Breast epithelium (tissue), 4 donors: ENCODE measurements at places on chromosomes 7 and 10. TPM values are rescaled to one million over a fixed set of nuclear protein-coding genes. Genes with fewer than 3 reads are reported as not detected.

Gene TDRD1
- total RNA-seq, result 0.73 TPM

Gene AKR1C4
- total RNA-seq, result not detected

Gene COL1A2
- total RNA-seq, result 94.5 TPM

GRCh38 chr10:104321226-104321625 lies 17.0 kb downstream of the ITPRIP start:
- DNase-seq, result no peak
- no peak overlapping the region for H3K27ac ChIP-seq
- H3K27me3 ChIP-seq, result no peaks in the 10 kb centered on the region
- H3K36me3 ChIP-seq, result no peaks in the 10 kb centered on the region
- H3K4me1 ChIP-seq, result peaks cover 7% of the 10 kb centered on the region
- H3K4me3 ChIP-seq, result no peak overlapping the region

DNA sequence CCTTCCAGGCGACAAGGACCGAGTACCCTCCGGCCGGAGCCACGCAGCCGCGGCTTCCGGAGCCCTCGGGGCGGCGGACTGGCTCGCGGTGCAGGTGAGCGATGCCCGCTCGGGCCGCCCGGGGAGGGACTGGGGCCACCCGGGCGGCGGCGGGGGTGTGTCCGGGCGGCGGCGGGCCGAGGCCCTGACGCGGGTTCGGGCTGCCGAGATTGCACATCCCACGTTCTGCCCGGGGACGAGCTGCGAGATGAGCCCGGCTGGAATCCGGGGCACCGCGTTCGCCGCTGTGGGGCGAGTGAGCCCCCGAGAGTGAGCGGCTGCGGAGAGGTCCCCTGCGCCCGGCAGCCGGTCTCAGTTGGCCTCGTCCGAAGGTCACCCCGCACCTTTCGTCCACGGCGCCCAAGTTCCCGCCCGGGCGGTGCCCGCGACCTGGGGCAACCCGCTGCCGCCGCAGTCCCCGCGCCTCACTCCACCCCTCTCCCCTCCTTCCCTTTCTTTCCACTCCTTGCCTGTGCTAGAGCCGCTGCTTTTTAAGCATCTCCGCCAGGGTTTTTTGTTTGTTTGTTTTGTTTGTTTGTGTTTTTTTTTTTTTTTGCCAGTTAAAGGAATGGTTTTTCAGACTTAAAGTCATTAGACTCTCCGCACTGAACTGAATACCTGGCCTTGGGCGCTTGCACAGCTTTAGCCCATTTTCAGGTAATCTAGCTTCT lies 515 bp downstream of the RALA start:
- H3K4me3 ChIP-seq, result peak overlapping the region; percentile 72
- H3K4me1 ChIP-seq, result peaks cover 18% of the 10 kb centered on the region
- DNase-seq, result no peak
- no peaks in the 10 kb centered on the region for H3K36me3 ChIP-seq
- H3K27me3 ChIP-seq, result no peaks in the 10 kb centered on the region

DNA sequence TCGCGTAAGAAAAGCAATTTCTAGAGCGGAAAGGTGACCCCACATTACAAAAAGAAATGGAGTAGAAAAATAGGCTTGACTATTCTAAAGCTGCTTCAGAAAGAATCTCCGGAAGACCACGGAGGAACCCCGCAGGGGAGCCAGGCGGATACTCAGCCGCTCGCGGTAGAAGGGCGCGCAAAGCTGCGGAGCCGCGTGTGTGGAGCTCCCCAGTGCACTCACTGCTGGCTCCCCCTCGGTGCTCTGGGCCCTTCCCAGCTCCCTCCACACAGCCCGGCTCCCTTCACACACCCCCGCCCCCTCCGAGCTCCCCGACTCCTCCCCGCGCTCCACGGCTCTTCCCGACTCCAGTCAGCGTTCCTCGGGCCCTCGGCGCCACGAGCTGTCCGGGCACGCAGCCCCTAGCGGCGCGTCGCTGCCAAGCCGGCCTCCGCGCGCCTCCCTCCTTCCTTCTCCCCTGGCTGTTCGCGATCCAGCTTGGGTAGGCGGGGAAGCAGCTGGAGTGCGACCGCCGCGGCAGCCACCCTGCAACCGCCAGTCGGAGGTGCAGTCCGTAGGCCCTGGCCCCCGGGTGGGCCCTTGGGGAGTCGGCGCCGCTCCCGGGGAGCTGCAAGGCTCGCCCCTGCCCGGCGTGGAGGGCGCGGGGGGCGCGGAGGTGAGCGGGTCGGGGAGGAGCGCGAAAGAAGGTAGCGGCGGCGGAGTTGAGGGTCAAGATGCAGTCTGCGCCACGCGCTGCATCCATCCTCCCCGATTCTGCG lies at the start of gene STEAP2:
Gene STEAP2, plus strand, starts transcription at position 350 of the 758 bp plus-strand sequence. CDS start 13,343 bp downstream, outside the sequence.
- no peaks in the 10 kb centered on the region for H3K27me3 ChIP-seq
- H3K4me1 ChIP-seq, result no peaks in the 10 kb centered on the region

GRCh38 chr7:6658618-6659345 lies 21.7 kb downstream of the ZNF316 start:
- no peaks in the 10 kb centered on the region for H3K27me3 ChIP-seq
- DNase-seq, result no peak
- H3K36me3 ChIP-seq, result peaks cover 12% of the 10 kb centered on the region
- no peaks in the 10 kb centered on the region for H3K4me1 ChIP-seq
- no peak overlapping the region for H3K27ac ChIP-seq

- no peak overlapping the region for H3K4me3 ChIP-seq
- no peaks in the 10 kb centered on the region for H3K27me3 ChIP-seq
- no peaks in the 10 kb centered on the region for H3K36me3 ChIP-seq
These were observed 205.9 kb downstream of the SKAP2 start for GRCh38 chr7:26658389-26659084.

GRCh38 chr7:12062062-12062461 lies 149.0 kb upstream of the TMEM106B start:
- H3K27me3 ChIP-seq, result no peaks in the 10 kb centered on the region
- H3K4me1 ChIP-seq, result no peaks in the 10 kb centered on the region
- H3K4me3 ChIP-seq, result no peak overlapping the region
- H3K27ac ChIP-seq, result no peak overlapping the region
- H3K36me3 ChIP-seq, result no peaks in the 10 kb centered on the region
- DNase-seq, result no peak

- no peak for DNase-seq
- no peaks in the 10 kb centered on the region for H3K36me3 ChIP-seq
- no peaks in the 10 kb centered on the region for H3K27me3 ChIP-seq
- no peak overlapping the region for H3K4me3 ChIP-seq
These were observed 89.5 kb downstream of the LSM5 start for GRCh38 chr7:32400676-32401075.
